ENCODE measurements at places on chromosomes 4 and X.
A peak's percentile ranks its signal among the peaks of the same experiment; 100 is the strongest.

DNA sequence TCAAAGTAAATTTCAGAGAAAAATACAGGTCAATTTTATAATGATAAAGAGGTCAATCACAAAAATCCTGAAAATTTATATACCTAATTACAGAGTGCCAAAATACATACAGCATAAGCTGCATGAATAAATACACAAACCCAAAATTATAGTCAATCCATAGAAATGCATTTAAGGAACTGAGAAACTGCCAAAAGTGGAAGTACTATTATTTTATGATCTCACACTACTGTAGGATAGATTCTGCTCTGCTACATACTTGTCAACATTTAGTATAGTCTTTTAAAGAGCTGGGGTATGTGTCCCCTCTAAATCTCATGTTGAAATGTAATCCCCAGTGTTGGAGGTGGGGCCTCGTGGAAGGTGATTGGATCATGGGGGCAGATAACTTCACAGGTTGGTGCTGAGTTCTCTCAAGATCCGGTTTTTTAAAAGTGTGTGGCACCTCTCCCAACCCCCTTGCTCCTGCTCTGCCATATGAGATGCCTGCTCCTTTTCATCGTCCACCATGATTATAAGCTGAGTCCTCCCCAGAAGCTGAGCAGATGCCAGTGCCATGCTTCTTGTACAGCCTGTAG is 31.8 kb downstream of the CHIC2 start:
- no peak for DNase-seq

GRCh38 chr4:127018381-127018780 is 614.4 kb upstream of the INTU start:
- DNase-seq: no peak

DNA sequence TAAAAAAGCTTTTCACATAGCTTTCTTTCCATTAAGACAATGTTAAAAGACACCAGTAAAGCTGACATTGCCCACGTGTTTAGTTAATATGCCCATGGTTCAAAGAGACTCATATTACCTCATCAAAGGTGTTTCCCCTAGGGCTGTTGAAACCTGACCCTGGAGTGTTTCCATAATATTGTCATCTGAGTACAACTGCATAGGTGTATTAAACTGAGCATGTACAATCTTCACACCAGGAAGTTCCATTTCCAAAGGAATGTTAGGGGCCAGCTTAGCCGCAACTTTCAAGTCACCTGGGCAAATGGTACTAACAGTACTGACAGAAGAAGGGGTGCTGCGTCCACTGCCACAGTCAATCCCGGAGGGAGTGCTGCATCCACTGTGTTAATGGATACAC is 27.1 kb downstream of the PDLIM3 start:
- peak; percentile 5 for DNase-seq

- no peak for DNase-seq
Measured at GRCh38 chr4:128570387-128570975, 239.0 kb upstream of the JADE1 start.

- peak; percentile 19 for DNase-seq
Measured at GRCh38 chr4:159248384-159249178, 145.7 kb downstream of the RAPGEF2 start.

DNA sequence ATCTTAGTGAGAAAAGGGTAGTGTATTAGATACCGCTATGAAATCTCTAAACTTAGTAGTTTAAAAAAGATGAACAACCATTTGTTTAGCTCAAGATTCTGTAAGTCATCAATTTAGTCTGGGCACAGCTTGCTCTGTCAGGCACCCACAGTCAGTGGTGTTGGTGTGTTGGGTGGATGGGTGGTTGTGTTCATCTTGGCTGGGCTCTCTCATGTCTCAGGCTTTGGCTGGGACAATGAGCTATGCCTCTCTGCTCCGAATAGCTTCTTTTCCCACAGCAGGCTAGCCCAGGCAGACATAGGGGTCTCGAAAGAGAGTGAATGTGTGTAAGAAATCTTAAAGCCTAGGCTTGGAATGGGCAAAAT is 127.0 kb upstream of the GATB start:
- no peak for DNase-seq

DNA sequence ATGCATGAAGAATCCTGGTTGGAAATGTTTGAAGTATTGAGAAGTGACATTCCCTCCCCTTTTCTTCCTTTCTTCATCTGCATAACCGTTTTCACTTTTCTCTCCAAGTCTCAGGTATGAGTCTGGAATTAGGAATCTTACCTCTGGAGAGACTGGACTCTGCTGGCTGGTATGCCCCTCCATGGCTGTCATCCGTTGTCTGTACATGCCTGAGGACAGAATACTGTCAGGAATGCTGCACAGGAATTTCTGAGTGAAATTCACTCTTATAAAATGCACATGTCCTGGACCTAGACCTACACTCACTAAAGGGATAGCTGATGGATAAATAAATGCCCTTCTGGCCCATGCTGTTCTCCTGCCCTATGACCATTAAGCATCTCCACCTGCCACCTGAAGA is 179.5 kb downstream of the MSN start:
- no peak for DNase-seq

- no peak for DNase-seq
Measured at GRCh38 chr4:141127884-141128283, 5.4 kb downstream of the RNF150 start.

GRCh38 chrX:3638280-3638873 is 75.1 kb downstream of the PRKX start:
- peak; percentile 56 for DNase-seq

DNA sequence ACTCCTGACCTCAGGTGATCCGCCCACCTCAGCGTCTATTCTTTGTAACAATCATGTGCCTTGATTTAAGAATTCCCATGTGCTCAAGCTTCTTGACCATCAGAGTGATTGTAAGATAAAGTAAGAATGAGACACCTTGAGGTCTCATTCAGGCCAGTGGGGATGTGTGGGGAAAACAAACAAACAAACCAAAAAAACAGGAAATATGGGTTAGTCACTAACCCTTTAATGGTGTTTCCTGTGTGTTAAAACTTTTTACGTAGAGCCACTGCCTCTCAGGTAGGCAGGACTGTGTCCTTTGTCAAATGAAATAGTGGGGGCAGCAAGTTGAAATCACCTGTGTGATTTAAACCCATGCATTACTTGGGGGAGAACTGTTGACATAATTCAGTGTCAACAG is 91.5 kb upstream of the DHRSX start:
- DNase-seq: no peak

GRCh38 chr4:158722291-158722916 is 792 bp downstream of the PPID start:
- peak; percentile 20 for DNase-seq

DNA sequence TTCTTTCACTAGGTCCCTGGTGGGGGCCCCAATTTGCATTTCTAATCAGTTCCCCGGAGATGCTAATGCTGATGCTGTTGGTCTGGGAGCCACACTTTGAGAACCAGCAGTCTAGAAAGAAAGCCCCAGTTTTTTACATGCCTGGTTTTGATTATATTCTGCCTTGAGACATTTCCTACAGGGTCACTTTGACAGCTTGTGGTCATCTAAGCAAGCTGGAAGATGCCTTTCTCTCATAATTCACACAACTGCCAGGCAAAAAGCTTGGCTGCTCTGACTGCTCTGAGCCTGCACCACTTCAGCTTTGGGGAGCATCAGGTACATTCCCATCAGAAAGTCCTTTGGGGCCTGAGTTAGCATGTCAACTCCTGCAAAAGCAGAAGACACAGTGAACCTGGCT is 5.9 kb upstream of the PLAC1 start:
- no peak for DNase-seq

DNA sequence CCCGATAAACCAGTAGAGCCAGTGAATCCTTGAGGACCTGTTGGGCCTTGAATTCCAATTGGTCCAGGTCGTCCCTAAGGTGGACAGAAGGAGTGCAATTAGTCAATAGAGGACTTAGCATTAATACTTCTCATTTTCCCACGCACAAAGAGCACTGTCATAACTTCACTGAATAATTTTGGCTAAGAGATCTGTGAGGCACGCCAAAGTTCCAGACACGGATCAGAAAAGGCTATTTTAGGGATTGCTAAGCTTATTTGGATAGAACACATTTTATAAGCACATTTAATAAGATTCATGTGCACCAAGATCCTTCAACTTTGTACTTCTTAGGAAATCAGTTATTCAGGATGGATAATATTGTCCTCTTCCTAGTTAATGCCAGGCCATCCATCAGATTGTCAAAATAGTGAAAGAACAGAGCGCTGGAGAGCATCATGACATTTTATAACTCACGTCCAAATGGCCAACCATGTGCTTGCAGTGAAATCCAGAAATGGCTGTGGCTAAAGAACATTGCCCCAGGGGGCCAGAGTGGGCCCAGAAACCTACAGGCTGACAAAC is 129.8 kb downstream of the ATG4A start:
- DNase-seq: no peak

GRCh38 chr4:3189459-3189858 is 59.5 kb upstream of the MSANTD1 start:
- no peak for DNase-seq

- no peak for DNase-seq
Measured at GRCh38 chr4:183413234-183414200, 30.9 kb upstream of the CDKN2AIP start.

GRCh38 chr4:148261848-148262247 is 180.4 kb downstream of the NR3C2 start:
- DNase-seq: no peak

- DNase-seq: peak; percentile 68
Measured at GRCh38 chrX:115561605-115562479, 868 bp downstream of the PLS3 start.

- no peak for DNase-seq
Measured at GRCh38 chr4:119659576-119659975, 31.0 kb upstream of the PDE5A start.

DNA sequence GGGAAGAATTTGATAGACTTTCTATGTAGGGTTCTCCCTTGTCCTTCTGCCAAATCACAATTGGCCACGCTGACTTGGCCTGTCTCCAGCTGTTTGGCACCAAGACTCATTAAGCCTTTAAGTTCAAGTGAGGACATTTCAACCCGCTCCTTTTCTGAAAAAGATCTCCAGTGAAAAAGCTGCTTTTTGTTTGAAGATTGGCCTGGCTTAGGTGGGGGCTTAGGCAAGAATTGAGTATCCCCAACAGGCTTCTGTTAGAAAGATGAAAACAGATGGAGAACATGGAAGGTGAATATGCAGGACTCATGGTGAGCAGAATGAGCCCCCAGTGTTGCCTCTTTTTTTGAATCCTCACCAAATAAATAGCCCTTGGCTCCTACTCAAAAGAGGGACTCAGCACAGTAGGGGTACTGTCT is 28.5 kb upstream of the LIMCH1 start:
- DNase-seq: no peak

DNA sequence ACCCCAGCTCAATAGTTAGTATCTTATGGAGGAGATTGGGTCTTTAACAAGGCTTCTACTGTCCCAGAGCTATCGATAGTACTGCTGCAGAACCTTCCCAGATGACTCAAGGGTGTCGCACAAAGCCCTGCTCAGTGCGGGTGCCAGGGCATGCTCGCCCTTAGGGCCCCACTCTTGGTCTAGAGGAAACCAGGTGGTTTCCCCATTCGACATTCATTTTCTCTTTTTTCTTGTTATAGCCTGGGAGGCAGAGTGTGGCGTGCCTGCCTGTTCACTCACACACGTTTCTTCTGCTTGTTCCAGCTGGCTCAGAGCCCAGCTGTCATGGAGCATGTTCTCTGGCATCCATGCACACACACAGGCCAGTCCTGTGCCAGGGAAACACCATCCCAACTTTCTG is 144.5 kb downstream of the SMIM20 start:
- no peak for DNase-seq

DNA sequence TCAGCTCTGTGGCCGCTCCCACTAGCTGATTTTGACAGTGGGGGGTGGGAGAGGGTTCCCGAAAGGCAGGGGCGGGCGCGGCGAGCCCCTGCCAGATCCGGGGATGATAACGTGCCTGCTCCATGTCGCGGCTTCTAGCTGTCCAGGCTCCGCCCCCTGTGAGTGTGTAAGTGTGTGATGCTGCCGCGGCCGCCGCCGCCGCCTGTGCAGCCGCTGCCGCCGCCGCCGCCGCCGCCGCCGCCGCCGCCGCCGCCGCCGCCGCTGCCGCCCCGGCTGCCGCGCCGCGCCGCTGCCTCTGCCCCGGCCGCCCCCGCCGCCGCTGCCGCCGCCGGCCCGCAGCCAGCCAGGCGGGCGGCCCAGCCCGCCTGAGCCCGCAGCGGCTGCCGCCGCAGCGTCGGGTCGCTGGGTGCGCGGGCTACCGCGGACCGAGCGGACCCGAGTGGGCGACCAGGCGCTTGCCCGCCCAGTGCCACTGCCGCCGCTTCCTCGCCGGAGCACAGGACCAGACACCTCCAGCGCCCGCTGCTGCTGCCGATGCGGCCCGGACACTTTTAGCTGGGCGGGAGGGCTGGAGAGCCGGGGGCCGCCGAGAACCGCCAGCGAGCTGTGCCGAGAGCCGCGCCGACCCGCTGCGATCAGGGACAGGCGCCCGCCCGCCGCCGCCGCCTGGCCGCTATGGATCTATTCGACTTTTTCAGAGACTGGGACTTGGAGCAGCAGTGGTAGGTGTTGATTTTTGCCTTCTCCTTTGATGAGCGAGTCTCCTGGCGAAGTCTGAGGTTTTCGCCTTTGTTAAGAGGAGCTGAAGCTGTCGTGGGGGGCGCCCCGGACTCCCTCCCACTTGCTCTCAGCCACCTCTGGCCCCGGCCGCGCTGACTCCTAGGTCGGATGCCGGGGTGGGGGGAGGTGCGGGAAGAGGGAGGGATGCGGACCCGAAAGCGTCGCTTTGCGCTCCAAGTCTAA is at the start of gene AFF2:
Gene AFF2, plus strand, starts transcription at position 195 of the 963 bp plus-strand sequence. Its CDS starts 481 bp downstream, at position 676.
- peak; percentile 47 for DNase-seq

DNA sequence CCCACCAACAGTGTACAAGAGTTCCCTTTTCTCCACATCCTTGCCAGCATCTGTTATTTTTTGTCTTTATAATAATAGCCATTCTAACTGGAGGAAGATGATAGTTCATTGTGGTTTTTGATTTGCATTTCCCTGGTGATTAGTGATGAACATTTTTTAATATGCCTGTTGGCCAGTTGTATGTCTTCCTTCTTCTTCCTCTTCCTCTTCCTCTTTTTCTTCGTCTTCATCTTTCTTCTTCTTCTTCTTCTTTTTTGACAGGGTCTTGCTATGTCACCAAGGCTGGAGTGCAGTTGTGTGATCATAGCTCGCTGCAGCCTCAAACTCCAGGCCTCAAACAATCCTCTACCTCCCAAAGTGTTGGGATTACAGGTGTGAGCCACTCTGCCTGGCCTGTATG is 87.4 kb downstream of the CCDC160 start:
- DNase-seq: no peak

DNA sequence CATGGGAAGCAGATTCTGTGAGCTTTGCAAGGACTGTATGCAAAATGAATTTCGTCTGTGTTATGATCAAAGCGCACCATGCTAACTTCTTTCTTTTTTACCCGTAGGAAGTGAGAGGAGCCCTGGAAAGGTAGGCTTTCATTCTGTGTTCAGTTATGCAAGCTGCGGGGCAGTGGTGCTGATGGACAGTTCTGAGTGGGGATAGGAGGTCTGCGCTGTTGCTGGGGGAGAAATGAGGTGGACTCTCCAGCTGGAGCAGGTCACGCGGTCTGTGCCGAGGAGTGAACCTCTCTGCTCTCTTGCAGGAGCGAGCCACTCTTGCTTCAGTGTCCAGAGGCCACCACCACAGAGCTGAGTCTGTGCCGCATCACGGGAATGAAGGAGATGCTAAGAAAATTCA is 4.5 kb downstream of the TRIML1 start:
- no peak for DNase-seq

GRCh38 chrX:22533898-22534297 is 261.2 kb downstream of the CBLL2 start:
- DNase-seq: no peak

All from HEK293T (cell line).